ENCODE measurements at places on chromosomes 6 and 20.

- DNase-seq, result no peak
Measured at GRCh38 chr6:157823001-157823527, at the start of gene SNX9. Gene SNX9 (plus strand): TSS chr6:157823246. CDS start chr6:157823435, 189 bp downstream.

GRCh38 chr20:24772667-24773066, 176.4 kb upstream of the CST7 start:
- DNase-seq, result peak; percentile 0

DNA sequence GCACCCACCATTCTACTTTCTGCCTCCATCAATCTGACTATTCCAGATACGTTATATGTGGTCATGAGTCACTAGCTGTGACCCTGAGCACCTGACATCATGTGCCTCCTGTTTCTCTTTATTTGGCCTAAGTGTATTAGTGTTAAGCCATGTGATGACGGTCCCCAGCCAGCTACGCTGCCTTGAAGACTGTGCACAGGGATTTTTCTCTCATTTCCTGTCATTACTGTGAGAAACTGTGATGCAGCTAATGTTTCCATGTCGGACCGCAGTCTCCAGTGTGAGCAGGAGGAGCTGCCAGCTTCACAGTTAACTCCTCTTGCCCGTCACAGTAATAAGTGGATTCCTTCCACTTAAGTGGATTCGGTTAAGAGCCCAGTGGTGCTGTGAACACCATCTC, 9.9 kb upstream of the SPATS1 start:
- DNase-seq, result no peak

DNA sequence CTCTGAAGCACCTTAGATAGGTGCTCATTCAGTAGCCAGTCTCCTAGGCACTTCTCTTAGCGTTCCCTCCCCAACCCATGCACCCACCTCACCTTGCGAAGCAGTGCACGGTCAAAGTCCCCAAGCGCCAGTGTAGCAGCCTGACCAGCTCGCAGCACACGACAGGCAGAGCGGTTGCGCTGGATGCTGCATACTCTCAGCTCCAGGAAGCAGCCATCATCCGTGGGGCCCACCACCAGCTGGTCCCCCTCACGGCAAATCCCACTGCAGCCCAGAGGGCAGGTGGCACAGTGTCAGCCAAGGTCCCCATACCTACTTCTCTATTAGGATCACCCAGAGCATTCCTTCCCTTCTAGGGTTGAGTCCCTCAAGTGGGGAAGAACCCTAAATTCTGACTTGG, 6.5 kb downstream of the GTPBP2 start:
- no peak for DNase-seq

GRCh38 chr20:63625771-63626423, 1.0 kb downstream of the GMEB2 start:
- no peak for DNase-seq

GRCh38 chr6:135537741-135538301, 40.3 kb upstream of the AHI1 start:
- peak; percentile 16 for DNase-seq

DNA sequence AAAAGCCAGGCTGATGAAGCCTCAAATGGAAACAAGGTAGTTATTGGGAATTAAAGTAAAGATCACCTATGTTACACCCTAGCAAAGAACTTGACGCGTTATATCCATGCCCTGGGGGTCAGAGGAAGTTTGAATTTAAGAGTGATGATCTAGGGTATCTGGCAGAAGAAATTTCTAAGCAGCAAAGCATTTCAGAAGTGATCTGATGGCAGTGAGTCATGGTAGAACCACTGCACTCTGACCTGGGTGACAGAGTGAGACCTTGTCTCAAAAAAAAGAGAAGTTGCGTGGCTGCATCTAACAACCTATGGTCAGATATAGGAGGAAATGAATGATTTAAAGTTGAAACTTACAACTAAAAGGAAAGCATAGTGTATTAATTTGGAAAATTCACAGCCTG, 45.2 kb downstream of the SCP2D1 start:
- DNase-seq, result no peak

DNA sequence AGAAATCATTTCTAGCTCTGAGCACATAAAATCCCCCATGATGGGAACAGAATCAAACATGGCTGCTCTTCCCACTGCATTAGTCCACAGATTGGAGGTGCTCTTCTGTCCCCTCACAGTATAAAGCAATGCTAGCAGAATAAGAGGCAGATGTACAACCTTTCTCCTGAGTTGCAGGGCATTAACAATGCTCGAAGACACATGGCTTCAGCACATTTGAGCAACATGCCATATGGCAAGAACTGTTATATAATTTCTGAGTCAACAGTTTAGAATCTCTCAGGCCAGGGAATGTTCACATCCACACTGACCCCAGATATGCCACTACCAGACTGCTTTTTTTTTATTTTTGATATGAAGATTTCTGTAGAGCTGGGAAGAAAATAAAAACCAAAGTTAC, 119.6 kb downstream of the KIF13A start:
- no peak for DNase-seq

- no peak for DNase-seq
Measured at GRCh38 chr6:15116889-15117288, 129.0 kb upstream of the JARID2 start.

- DNase-seq, result no peak
Measured at GRCh38 chr6:145372671-145373151, 362.6 kb downstream of the EPM2A start.

- no peak for DNase-seq
Measured at GRCh38 chr6:35223396-35223795, 9.6 kb downstream of the SCUBE3 start.

DNA sequence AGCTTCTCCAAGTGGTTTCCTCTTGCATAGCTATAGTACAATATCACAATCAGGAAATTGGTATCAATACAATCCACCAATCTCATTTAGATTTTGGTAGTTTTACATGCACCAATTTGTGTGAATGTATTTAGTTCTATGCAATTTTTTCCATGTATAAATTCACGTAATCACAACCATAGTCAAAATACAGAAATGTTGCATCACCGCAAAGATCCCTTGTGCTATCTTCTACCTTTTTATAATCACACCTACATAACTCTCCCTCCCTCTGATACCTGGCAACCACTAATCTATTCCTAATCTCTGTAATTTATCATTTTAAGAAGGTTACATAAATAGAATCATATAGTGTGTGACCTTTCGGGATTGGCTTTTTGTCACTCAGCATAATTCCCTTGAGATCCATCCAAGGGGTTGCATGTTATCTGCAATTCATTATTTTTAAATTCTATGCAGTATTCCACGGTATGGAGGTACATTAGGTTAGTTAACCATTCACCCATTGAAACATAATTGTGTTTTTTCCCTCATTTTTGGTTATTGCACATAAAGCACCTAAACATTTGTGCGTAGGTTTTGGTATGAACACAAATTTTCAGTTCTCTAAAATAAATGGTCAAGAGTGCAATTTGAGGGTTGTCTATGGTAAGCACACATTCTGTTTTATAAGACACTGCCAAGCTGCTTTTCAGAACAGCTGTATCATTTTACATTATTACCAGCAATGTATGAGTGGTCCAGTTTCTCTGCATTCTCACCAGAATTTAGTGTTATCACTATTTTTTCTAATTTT, 95.1 kb upstream of the SLC22A23 start:
- no peak for DNase-seq

DNA sequence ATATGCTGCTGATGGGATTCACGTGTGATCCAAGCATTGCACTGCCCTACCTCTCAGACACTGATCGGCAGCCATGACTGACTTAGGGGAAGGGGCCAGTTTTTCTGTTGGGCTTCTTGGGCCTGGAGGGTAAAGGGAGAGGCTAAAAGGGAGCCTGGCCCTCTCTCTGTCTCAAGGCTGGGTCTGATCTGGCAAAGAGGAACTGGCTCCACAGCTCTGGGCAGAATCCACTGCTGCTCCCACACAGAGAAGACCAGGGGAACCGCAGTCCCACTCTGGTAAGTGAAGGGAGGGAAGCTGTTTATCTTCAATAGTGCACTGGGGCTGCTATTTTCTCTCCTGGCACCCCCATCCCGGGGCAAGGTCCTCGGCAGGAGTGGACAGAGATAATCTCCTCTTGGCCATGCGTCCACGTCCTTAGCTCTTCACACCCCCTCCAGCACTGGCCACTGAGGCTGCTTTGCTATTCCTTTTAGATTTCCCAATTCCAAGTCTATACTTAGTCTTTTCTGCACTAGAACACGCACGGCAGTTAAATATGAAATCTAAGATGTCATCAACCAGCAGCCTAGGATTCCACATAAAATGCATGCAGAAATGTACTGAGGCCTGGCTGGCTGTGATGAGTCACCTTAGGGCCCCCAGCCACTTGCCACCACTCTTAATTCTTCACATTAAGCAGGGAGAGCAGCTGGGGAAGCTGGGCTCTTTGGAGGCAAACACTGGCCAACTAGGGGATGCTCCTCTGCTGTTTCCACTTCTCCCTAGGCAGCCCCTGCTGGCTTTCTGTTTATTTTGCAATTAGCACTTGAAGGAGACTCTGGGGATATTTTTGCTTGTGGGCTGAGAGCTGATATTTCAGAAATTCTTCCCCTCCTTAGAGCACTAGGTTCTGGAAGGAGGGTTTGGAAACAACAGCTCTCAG, 87.8 kb upstream of the ARMC2 start:
- DNase-seq, result no peak

GRCh38 chr6:12483712-12484111, 193.6 kb downstream of the EDN1 start:
- DNase-seq, result no peak

DNA sequence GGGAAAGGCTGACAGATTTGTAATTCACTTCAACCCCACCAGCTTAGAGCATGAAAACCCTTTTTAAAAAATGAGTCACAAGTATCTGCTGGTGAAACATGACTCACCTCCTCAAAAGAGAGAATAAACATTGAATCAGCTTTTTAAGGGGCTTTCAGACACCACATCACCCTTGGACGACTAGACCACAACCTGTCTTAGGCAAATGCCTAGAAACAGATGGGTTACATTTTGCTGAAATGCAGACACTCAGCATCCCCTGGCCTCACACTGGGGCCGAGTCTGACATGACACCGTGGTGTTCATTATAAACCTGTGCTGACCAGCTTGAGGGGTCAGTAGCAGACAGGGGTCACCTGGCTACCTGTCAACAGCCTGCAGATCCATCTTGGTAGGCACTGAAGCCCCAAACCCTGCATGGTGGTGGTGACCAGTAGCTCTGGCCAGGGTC, 175.3 kb upstream of the CST7 start:
- no peak for DNase-seq

- DNase-seq, result no peak
Measured at GRCh38 chr6:117483004-117483644, 650 bp downstream of the DCBLD1 start.

GRCh38 chr20:53873230-53873604, 197.2 kb downstream of the BCAS1 start:
- DNase-seq, result no peak

GRCh38 chr20:61169874-61170273, 82.2 kb upstream of the CDH4 start:
- DNase-seq, result no peak

DNA sequence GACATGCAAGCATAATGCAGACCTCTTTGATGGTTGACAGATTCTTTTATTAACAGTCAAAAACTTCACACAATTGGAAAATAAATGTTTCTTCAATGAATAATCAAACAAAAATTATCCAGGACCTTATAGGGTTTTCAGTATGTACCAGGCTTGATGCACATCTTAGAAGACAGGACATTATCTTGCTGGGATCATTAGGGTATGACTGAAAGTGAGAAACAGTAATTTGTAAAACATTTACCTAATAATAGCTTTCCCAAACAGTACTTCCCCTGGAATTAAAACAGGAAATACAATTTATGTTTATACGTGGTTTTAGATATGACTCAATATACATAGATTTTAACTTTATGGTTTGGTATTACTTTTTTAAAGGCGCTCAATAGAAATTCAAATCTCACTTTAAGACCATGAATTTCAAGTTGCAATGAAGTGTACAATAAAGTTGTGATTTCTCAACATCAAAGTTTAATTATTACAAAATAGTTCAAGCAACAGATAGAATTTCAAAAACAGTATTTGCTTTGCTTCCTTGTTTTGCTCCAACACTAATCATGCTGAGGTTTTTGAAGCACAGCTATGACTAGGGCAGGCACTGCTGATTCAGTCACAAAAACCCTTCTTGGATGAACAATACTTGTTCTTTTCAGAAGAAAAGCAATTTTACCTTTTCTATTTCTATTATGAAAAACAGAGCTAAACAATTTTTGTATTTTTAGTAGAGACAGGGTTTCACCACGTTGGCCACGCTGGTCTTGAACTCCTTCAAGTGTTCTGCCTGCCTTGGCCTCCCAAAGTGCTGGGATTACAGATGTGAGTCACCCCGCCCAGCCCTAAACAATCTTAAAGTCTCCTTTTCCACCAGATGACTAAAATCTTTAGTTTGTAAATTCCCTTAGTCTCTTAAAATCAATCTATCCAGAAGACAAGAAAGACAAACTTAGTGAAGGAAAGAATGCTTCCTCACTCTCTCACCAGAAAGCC, 13.7 kb downstream of the SOD2 start:
- no peak for DNase-seq

DNA sequence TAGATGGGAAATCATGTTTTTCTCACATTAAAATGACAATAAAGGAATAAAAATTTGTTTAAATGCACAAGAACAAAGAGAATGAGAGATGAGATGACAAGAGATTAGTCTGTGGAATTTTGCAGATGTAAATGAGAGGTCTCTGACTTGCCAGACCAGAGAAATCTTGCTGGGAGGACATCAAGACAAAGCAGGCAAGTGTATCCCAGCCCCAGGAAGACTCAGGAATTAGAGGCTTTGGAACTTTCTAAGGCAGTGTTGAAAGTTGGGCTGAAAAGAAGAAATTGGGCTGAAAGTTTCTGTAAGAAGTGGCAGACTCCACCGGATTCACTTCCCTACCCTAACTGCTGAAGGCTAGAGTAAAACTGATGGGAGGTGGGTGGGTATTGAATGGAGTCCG, 54.6 kb downstream of the AFDN start:
- DNase-seq, result no peak

DNA sequence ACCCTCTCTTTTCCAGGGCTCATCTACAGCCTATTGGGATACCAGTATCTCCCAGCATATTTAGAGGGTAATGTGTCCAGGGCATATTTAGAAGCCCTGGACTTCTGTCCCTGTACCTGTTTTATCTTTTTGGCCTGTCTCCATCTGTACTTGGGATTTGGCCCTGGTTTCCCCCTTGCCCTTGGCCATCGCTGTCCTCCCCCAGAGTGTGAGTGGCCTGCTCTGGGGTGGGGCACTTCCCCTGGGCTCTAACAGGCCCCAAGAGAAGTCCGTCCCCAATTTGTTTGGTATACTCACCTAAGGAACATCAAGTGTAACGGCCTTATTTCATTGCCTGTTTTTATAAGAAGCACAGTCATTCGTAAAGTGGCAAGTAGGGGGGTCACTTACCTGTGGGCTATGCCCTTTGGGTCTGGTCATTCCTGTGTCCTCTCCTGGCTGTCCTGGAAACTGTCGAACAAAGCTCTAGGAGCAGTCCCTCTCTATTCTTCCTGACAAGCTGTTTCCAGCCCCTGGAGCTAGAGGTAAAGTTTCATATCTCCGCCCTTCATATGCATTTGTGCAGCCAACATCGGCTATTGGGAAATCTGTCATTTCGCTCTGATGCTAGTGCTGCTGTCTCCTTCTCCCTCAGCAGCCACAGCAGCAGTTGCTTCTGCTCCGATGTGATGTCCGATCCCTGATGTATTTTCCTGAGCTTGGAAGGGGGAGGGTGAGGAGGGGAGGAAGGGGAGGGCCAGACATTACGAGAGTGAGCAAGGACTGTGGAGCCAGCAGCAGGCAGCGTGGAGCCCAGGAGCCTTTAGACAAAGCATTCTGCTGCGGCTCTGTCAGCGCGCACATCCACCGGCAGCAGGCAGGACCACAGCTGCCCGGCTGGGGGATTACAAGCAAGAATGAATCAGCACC, 83.4 kb downstream of the TCP11 start:
- no peak for DNase-seq

Data from central memory CD8-positive, alpha-beta T cell (primary cell).